ENCODE measurements at places on chromosomes 16 and 17.

DNA sequence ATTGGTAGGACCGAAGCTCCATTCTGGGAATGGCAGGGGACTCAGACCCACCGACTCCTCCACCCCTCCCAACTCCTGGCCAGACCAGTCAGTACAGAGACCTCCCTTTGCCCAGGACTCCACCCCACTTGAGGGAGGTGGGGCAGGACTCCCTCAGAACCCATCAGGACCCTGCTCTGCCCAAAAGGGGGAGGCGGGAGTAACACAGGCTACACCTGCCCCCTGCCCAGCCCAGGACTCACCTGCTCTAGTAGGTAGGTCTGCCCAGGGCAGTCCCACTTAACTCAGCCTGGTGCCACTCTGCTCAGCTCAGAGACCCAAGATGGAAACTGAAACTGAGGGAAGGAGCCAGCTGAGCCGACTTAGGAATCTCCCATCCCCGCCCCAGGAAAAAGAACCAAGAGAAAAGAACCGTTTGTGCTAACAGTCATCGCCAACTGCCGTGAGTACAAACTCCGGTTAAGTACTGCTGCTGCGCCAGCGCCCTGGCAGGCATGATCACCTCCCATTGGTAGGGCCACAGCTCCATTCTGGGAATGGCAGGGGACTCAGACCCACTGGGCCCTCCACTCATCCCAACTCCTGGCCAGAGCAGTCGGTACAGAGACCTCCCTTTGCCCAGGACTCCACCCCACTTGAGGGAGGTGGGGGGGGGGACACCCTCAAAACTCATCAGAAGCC is 503 bp downstream of the DHX58 start:
- DNase-seq, result peak; percentile 29

DNA sequence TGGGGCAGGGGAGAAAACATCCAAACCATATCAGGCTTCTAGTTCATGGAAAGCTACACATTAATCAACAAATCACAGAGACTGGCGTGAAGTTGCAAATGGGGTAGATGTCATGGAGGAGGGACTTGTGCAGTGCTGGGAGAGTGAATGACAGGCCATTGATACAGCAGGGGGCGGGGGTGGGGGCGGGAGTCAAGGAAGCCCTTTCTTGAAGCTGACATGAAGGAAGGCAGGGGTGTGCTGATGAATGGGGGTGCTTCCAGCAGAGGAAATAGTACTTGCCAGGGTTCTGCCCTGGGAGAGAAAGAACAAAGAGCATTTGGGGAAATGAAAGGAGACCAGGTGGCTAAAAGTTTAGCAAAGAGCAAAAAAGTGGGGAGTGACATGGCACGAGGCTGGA is 269.9 kb downstream of the SHISA9 start:
- no peak for DNase-seq

- no peak for DNase-seq
Measured at GRCh38 chr17:39218906-39219305, 6.8 kb downstream of the STAC2 start.

- no peak for DNase-seq
Measured at GRCh38 chr17:40535924-40536294, 29.4 kb downstream of the CCR7 start.

GRCh38 chr16:69820926-69821541 is 58.9 kb downstream of the WWP2 start:
- peak; percentile 63 for DNase-seq
